ENCODE measurements at places on chromosomes 3 and 15.

GRCh38 chr3:169581633-169582032 is 81.9 kb downstream of the MECOM start:
- no peak for DNase-seq

- DNase-seq, result peak; percentile 82
These were observed at the start of gene PLSCR1 for GRCh38 chr3:146544002-146544928. TSS of gene PLSCR1 (minus strand) at chr3:146544607. CDS start at chr3:146536552, 8,055 bp downstream.

- no peak for DNase-seq
These were observed 556 bp downstream of the CHP1 start for GRCh38 chr15:41231422-41232226.

GRCh38 chr3:42830437-42831320 is 21.4 kb downstream of the ACKR2 start:
- no peak for DNase-seq

- DNase-seq, result no peak
These were observed 79.9 kb downstream of the UBP1 start for GRCh38 chr3:33360136-33360825.

DNA sequence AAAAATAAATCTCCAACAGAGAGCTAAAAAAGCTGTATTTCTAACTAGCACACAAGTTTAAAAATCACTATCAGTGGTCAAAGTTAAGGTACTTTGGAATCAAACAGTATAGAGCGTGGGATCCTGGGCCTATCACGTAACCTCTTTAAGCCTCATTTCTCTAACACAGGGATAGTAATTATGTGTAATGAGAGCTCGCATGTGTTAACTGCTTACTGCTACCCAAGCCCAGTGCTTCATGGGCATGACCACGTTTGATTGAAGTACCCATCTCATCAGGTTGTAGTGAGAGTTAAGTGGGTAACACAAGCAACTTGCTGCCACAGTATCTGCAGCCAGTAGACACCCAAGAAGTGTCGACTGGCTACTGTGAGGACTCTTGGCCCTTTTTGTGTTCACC is 28.2 kb upstream of the NOX5 start:
- DNase-seq, result no peak

DNA sequence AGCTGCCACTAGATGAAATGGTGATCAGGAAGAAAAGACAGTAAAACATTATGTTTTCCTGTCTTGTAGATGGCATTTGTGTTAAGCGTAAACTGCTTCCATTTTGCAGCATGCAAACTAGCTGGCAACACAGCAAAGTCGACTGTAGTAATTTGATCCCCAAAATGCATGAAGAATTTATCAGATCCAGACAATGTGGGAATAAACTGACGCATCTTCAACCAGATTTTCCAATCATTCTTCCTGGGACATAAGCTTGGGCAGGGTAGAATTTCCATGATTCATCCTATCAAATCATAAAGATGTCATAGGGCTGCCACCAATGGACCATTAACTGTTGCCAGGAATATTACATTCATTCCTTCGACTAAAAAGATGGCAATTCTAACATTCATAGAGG is 260.3 kb downstream of the ERC2 start:
- DNase-seq, result peak; percentile 50

DNA sequence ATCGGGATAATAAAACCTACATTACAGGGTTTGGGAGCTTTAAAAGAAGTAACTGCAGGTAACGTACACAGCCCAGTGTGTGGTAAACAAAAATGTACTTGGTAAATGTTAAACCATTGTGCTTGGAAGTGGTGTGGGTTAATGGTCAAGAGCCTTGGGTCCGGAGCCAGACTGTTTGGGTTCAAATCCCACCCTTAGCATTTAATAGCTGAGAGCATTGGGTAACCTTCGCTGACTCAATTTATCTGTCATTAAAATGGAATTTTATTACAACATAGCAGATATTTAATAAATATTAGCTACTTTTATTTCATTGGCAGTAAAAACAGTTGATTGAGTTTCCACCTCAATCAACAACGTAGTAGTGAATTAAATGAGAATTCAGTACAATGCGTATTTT is 1.5 kb downstream of the FSTL1 start:
- no peak for DNase-seq

All from HFF-Myc (cell line).